ENCODE measurements at places on chromosomes 7 and 10.

DNA sequence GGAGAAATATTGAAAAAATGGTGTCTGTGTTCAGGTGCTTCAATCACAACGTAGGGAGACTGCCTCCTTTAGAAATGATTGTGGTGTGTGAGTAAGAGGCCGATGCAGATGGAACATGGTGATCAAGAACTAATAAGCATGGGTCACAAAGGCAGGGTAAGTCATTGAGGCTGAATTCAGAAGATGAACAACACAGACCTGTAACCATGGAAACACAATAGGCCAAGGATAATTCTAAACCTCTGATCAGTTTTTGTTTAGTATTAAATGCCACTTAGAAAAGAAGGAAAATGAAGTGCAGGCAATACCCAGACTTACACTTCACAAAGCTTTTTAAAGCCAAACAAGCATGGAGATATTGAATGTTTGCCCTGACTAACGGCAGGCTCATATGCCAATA lies 32.8 kb upstream of the TAS2R16 start:
- no peak for DNase-seq

GRCh38 chr7:152902054-152902453 lies 142.5 kb downstream of the ACTR3B start:
- DNase-seq, result no peak

GRCh38 chr7:14389181-14389591 lies 399.7 kb upstream of the ETV1 start:
- DNase-seq, result no peak

DNA sequence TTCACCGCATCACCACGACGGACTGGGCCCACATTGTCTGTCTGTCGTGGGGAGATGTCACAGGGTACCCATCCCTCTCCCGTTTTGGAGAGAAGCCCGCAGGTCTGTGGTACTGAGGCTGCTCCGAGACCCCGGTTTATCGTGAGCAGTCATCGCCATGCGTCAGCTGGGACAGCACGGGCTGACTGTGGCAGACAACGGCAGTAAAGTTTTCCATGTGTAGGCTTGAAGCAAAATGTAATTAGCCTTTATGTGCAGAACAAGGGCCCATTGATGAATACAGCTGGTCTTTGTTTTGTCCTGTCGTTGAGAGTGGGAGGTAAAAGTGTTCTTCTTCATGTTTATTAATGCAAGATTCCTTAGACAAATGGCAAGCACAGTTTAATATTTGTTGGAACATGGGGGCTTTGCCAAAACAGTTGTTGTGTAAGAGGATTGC lies 167.4 kb upstream of the SH2B2 start:
- no peak for DNase-seq

DNA sequence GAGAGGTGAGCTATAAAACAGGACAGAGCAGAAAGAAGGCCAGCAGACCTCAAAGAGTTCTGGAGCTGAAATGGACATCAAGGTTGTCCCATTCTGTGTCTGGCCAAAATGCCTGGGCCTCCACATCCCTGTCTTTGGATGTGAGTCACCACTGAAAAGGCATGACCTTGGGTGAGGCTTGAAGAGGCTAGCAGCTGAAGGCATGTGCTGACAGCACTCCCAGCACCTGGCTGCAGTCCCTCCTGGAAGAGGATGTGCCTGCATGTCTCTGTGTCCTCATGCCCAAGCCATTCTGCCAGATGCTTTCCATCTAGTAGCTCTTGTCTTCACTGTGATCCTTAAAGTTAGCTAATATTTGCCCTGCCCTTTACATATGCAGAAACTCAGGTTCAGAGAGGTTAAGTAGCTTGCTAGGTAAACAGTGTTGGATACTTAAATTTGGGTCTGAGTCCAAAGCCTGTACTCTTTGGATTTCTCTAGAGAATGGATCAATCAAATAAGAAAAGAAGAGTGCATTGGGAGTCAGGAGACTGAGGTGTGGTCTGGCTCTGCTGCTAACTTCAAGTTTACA lies 35.8 kb downstream of the HECW1 start:
- DNase-seq, result peak; percentile 47

- DNase-seq, result no peak
Measured at GRCh38 chr10:79025199-79025832, 43.5 kb upstream of the ZMIZ1 start.

- no peak for DNase-seq
Measured at GRCh38 chr10:104638861-104639589, 2.1 kb upstream of the SORCS3 start.

DNA sequence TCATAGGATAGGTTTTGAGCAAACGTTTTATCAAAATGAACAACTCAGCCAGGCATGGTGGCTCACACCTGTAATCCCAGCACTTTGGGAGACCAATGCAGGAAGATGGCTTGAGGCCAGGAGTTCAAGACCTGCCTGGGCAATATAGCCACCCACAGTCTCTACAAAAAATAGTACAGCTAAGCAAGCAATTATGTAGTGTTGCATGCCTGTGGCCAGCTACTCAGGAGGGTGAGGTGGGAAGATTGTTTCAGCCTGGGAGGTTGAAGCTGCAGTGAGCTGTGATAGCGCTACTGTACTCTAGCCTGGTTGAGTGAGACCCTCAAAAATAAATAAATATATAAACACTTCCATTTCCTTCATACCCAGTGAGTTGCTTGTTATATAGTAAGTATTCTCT lies 67.1 kb downstream of the LSMEM1 start:
- DNase-seq, result no peak

- DNase-seq, result peak; percentile 92
Measured at GRCh38 chr7:138864667-138865066, 66.7 kb upstream of the ATP6V0A4 start.

All from fibroblast of mammary gland (primary cell).